ENCODE measurements at places on chromosomes 6 and 20. TPM values are rescaled to one million over a fixed set of nuclear protein-coding genes. Genes with fewer than 3 reads are reported as not detected.

The C20orf144 gene
- not detected for total RNA-seq

The CALHM5 gene
- total RNA-seq: 2.2 TPM

The DBNDD2 gene
- 57.0 TPM for total RNA-seq

The SLPI gene
- total RNA-seq: 431 TPM

The SLA2 gene
- 3.7 TPM for total RNA-seq

The SLC26A8 gene
- not detected for total RNA-seq

The GJE1 gene
- total RNA-seq: not detected

The PROKR2 gene
- total RNA-seq: not detected

The DNPH1 gene
- 61.9 TPM for total RNA-seq
